AG04450 (cell line): ENCODE measurements at places on chromosomes 6 and 20.

DNA sequence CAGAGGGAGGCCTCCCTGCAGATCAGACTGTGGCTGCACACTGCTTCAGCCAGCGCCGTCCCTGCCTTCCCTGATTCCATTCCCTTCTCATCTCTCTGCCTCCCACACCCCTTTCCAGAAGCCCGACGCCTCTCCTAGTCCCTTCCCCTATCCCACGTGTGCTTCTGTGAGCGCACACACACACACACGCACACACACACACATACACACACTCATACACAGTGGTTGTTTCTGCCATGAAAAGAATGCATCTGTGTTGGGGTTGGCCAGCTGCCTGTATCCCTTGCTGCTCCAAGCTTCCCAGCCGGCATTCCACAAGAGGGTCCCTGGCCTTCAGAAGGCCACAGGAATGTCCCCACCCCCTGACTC is 51.7 kb downstream of the MOCS1 start:
- DNase-seq: peak; percentile 96

DNA sequence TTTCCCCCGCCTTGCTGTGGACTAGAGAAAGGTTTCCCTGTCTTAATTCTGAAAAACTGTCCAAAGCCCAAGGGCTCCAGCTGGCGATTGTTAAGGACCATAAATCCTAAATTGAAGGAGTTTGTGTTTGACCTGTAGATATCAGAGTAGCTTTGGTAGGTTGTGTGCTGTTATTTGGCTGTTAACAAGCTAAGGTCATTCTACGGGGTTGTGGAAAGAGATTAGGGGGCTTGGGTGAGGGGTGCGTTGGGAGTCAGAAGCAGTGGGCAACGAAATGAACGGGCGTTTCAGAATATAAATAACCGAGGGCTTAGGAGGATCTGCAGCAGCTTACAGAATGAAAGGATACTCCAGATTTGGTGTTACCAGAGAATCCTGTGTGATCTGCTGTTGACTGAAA is 32.6 kb upstream of the BTN3A2 start:
- no peak for DNase-seq

DNA sequence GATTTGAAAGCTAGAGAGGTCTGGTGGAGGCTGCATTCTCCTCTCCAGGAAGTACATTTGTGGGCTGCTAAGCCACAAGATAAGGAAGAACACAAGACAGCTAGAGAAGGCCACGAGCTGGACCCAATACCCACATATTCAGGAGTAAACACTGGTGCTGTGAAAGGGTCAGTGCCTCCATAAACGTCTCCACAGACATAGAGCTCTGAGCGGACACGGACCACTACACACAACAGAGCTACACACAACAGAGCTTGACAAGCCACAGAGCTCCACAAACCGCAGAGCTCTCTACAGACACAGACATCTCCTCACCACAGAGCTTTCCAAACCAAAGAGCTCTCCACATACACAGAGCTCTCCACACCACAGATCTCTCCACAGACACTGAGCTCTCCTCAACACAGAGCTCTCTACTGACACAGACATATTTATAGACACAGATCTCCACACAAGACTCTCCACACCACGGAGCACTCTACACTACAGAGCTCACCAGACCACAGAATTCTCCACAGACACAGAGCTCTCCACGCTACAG is 51.9 kb downstream of the ERMARD start:
- no peak for DNase-seq

DNA sequence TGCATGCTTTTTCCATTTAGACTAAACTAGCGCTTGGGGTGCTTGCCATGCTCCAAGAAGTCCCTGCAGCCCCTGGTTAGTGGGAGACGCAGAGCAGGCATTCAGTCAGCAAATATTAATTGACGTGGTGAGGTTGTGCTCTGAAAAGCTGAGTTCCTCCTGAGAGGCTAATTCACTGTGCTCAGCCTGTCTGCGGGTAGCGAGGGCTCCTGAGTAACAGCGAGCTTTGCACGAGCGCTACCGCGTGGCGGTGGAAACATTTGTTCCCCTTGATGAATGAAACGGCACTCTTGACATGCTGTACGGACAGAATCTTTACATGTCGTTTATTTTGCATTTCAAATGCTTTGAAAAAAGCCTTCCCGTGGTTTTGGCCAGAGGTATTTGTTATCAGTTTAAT is 170.6 kb upstream of the AGPAT4 start:
- no peak for DNase-seq

GRCh38 chr6:67896476-67896875 is 738.6 kb upstream of the ADGRB3 start:
- DNase-seq: no peak

DNA sequence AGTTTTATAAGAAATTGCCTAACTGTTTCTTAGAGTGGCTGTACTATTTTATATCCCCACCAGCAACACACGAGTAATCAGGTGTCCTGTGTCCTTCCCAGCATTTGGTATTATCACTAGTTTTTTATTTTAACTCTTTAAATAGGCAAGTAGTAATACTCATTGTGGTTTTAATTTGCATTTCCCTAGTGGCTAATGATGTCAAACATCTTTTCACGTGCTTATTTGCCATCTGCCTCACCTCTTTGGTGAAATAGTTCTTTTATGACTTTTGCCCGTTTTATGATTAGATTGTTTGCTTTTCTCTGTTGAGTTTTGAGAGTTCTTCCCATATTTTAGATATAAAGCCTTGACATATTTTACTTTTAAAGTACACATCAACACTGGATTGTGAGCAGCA is 57.8 kb downstream of the GCLC start:
- no peak for DNase-seq

GRCh38 chr6:67888546-67888885 is 746.6 kb upstream of the ADGRB3 start:
- no peak for DNase-seq

DNA sequence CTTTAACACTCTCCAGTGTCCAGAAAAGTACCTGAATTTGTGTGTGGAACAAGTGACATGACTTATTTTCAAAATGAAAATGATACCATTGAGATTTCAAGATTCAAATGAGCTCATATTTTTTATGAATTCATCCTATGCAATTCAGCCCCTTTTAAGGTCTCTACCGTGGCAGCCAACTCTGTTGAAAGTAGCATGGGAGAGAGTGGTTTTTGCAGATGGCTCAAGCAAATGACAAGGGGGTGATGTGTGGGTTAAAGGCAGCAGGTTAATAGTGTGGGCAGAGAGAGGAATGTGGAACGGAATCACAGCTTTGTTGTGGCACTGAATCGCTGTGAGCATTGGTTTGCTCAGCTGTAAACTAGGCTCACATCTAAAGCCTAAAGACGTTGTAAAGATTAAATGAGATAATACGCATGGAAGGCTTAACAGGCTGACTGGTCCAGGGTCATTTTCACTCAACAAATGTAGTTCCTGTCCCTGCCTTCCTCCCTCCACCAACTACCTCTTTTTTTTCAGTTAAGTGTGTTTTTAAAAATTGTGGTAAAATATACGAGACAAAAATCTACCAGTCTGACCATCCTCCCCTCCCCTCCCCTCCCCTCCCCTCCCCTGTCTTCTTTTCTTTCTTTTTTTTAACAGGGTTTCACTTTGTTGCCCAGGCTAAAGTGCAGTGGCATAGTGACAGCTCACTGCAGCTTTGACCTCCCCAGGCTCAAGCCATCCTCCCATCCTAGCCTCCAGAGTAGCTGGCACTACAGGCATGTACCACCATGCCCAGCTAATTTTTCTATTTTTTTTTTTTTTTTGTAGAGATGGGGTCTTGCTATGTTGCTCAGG is 114.7 kb upstream of the ZNF217 start:
- DNase-seq: peak; percentile 41

DNA sequence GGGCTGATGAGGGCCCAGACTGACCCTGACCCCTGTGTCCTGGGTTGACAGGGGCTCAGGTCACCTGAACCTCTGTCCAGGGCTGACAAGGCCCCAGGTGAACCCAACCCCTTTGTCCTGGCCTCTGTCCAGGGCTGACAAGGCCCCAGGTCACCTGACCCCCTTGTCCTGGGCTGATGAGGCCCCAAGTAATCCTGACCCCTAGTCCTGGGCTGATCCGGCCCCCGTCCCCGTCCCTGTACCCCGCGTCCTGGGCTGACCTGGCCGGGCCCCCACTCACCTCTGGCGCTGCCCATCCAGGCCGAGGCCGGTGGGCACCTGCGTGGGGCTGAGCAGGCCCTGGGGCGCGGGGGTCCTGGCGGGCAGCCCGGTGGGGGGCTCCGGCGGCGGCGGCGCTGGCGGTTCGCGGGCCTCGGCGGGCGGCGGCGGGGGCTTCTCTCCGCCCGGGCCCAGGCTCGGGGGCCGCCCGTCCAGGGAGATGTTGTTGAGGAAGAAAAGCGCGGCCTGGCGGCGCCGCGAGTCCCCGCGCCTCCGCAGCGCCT is 379 bp downstream of the CABLES2 start:
- DNase-seq: no peak

- no peak for DNase-seq
Observed at GRCh38 chr20:44914924-44915323, 5.1 kb downstream of the PABPC1L start.
